ENCODE measurements at places on chromosomes 7 and 10. TPM values are rescaled to one million over a fixed set of nuclear protein-coding genes. Genes with fewer than 3 reads are reported as not detected.

DNA sequence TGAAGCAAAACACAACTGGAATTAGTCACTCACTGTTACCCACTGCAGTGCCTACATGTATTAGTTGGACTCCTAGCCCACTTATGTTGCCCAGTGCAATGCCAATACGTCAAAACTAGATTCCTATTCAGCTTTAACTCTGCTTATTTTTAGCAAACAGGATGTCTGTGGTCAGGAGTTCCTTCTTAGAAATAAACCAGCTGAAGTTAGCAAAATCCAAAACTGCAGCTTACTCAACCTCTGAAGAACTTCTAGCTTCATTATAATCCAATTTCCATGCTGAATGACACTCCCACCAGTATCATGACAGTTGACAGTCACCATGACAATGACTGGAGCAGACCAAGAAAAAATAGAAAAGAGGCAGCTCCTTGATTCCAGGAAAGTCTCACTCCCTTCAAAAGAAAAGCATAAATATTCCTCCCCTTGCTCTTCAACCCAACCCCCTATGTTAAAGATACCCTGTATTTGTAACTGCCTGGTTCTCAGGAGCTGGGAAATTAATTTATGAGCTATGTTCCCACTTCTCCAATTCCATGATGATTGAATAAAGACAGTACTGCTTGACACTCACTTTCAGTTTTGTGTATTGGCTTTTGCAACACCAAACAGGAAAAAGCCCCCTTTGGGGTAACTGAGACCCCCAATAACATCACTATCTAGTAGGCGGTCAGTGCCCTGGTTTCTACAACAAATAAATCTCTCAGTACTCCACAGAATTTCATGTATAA lies 327.4 kb downstream of the SORCS1 start:
- DNase-seq, result no peak

DNA sequence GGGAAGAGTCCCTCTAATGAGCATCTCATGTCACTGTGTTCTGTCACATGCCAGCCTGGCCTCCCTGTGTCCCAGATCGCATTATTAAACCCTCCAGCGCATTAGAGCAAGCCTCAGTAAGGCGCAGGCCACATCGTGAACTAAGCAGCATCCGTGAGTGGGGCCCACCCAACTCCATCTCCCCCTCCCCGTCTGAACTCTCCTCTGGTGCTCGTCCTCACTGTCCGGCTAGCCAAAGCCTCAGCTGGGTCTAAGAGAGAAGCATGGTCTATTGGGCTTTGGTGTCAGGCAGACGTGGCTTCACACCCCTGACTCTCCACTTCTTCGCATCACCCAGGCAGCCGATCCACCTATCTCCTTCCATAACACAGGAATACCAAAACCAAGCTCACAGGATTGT lies 164.7 kb upstream of the LANCL2 start:
- no peak for DNase-seq

DNA sequence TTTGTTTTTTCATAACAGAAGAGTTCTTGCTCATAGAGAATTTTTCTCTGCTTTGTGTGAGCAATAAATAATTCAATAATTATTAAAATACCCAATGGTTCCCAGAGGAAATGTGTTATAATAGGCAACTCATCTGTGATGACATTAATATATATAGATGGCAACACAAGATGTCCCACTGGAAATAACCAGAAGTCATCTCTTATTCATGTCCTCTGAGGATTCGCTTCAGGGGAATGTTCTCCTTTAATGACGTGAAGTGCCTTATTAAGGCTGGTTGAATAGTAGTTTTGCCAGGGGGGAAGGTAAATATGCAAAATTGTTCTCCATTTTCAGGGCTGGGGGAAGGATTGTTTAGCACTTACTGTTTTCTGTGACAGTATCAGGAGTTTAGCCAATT lies 3.1 kb downstream of the SLC39A12 start:
- no peak for DNase-seq

GRCh38 chr10:128657548-128657947 lies 531.3 kb upstream of the MKI67 start:
- DNase-seq, result no peak

DNA sequence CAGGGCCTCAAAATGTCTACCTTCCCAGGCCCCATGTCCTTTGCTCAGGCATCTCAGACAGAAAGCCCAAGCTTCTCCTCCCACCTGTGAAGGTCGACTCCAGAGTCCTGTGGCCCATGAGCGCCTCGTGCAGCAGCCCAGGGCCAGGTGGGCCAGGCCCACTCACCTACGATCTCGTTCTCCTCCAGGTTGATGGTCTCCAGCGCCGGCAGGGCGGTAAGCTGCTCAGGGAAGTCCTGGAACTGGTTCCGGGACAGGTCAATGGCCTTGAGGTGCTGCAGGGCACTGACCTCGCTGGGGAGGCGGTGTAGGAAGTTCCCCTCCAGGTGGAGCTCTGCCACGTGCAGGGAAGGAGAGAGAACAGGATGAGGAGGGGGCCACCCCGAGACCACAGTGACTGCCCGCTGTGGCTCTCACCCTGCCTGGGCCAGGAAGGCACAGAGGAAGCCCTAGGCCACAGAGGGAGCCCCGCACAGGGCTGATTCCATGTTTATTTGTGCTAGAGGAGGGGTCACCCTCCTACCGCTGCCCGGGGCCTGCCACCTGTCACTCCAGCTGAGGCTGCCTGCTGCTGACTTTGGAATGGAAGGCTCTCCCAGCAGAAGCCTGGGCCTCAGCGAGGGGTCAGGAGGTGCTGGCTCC lies 40.0 kb upstream of the NPFFR1 start:
- DNase-seq, result no peak

- DNase-seq, result no peak
These were observed 198.9 kb upstream of the AOAH start for GRCh38 chr7:36923185-36923584.

- peak; percentile 78 for DNase-seq
These were observed 538.5 kb downstream of the SUGCT start for GRCh38 chr7:40673285-40673684.

DNA sequence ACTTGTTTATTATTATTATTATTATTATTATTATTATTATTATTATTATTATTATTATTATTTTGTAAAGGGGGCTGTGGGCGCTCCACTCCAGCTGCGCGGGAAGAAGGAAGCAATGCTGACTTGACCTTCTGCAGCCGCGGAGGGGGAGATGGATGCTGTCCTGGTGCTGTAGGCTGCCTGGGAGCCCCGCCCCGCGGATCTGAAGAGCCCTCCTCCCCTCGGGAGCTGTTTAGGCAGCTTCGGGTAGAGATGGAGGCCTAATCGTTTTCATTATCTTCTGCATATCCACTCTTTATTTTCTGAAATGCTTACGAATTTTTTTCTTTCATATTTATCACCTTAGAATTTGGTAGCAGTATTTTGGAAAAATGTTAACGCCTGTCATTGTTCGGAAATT lies 101.2 kb upstream of the KLF6 start:
- DNase-seq, result no peak

DNA sequence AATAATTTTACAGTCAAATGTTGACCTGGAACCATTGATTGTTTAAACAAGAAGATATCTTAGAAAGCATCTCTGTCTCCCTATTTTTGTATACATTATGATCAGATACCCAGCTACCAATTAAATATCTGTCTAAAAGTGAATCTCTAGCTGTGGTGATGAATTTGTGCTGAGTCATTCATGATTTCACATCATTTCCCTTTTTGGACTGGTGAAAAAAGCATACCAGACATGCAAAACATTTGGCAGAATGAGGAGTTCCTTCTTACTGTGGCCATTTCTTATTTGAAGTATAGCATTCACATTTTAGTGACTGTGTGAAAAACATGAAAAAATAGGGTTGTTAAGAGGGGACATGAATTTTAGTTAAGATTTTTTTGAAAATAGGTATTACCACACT lies 98.0 kb upstream of the GATA3 start:
- DNase-seq, result peak; percentile 57

- DNase-seq, result no peak
These were observed 31.9 kb downstream of the LDB3 start for GRCh38 chr10:86699991-86700840.

DNA sequence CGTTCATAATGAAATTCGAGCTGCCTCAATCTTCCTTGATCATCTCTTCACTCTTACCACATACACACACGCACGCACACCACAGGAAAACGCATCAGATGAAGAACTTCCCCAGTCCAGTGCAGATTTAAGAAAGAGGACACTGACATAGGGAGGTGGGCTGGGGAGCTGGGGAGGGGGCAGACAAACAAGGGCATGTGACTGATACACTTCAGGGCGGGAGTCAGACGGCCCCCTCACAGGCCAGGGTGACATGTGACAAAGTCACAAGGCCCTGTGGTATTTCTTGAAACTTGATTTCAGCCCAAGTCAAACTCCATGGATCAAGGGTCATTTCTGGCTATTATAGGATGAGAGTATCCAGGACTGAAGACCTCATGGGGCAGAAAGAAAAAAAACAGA lies 82.6 kb downstream of the KCNMA1 start:
- no peak for DNase-seq

GRCh38 chr10:62959553-62959952 lies 143.4 kb upstream of the EGR2 start:
- peak; percentile 15 for DNase-seq

DNA sequence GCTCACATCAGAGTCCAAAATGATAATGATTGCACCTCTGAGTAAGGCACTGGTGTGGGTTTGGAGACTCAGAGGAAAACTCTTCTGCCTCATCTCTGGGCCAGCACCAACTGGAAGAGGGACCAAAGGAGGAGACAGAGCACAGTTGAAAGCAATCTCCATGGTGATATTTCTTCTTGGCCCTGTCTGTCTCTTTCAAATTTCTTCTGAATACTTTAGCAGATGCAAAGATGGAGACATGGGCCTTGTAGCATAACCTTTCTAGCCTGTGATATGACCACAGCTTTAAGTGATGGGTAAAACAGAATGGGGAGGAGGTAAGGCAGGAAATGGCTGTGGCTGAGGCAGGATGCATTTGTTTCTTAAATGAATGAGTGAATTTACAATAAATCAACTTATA lies 12.2 kb upstream of the GIMAP7 start:
- no peak for DNase-seq

DNA sequence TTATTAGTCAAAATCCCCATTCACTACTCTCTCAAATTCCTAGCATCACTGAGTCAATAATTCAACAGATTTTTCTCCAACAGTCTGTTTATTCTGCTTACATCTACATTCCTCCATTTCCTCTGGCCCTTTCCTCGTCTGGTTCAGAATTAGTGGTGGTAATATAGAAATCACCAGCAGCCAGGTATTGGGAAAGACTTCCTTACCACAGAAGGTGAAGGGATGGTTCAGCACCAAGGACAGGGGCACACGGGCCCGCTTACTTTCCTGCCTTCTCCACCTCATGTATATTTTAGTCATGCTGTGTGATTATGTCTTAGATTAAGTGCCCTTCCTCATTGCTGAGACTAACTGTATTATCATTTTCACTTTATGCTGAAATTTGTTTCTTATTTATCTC lies 70.4 kb upstream of the APBB1IP start:
- DNase-seq, result peak; percentile 3

- DNase-seq, result no peak
These were observed 72.7 kb upstream of the PRKG1 start for GRCh38 chr10:51001587-51001986.

DNA sequence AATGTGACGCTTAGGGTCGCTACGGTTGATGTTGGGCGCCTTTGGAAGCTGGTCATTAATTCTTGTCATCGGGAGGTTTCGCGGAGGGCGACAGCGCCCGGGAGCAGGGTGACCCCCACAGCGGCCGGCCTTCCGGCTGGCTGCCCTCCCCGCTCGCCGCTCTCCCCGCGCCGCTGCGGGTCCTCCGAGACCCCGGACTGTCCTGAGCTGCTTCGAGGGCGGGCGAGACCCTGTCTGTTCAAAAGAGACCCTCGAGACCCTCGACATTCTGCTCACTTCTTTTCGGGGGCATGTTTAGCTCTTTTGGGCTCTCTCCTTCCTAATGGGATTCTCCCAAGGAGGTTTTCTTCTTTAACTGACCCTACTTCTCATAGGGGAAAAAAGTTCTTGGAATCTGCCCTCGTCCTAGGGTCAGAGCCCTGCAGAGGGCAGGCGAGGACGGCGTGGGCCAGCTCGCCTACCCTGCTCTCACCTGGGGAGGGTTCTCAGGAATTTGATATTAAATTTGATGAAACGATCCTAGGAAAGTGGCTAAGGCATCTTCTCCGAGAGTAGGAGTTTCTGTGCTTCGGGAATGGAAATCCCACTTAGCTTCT lies 257.0 kb downstream of the OTUD1 start:
- no peak for DNase-seq

DNA sequence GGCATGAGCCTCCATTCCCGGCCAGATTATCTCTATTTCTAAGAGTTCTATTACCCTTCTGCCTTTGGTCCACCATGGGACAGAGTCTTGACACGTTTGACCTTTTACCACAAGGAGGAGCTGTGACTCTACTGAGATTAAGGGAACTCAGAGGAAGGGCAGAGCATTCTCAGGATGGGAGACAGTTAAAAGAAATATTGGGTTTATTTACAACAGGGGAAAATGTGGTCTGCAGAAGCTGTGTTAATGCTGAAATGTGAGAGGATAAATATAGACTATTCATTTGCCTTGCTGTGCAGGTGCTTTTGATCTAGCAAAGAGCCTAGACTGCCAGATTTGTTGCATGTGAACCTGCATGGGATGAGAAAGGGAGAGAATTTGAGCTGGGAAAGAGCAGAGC lies 45.8 kb upstream of the PRSS58 start:
- no peak for DNase-seq

DNA sequence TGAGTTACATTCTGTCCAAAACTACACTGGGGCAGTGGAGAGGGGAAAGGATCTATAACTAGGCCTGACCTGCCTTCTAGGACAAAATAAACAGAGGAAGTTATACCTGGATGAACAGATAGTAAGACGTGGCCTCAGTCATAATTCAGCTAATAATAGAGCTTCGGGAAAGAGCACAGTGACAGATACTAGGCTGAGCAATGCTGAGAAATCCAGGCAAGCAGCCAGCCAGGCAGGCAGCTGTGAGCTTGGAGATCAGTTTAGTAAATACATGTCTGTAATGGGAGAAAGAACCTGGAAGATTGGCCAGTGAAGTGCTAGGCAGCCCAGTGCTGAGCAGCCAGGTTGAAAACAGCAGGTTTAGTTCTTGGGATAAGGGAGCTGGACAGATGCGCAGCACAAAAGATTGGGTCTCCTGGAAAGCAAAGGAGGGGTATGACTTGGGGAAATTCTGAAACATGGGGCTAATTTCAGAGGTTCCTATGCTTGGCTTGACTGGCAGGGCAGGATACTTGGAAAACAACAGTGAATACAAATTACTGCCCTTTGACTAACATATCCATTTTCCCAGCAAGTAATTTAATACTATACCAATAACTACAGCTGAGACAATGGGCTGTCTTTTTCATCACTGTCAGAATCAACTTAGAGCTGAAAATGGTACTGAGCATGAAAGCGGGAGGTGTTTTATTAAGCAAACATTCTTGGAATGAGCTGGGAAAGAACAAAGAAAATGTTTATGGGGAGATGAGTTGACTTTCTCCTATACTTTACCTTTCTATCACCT lies 140.8 kb downstream of the DGKB start:
- peak; percentile 54 for DNase-seq

GRCh38 chr7:19069842-19070241 lies 47.6 kb downstream of the TWIST1 start:
- peak; percentile 4 for DNase-seq

GRCh38 chr10:70404787-70405036 lies 767 bp downstream of the EIF4EBP2 start:
- no peak for DNase-seq

CUTC gene
- total RNA-seq, result 14.7 TPM

BRAF gene
- total RNA-seq, result 22.8 TPM

DDX56 gene
- 97.3 TPM for total RNA-seq

DNAH11 gene
- not detected for total RNA-seq

TLX1 gene
- total RNA-seq, result not detected

FAM24A gene
- not detected for total RNA-seq

MRLN gene
- total RNA-seq, result not detected

FAM25C gene
- not detected for total RNA-seq

PHYH gene
- total RNA-seq, result 19.5 TPM

All from mammary epithelial cell (primary cell).